ENCODE measurements at places on chromosomes 1 and 21. TPM values are rescaled to one million over a fixed set of nuclear protein-coding genes. Genes with fewer than 3 reads are reported as not detected.
A peak's percentile ranks its signal among the peaks of the same experiment; 100 is the strongest.

The SERPINC1 gene
- total RNA-seq, result not detected

The EVI5 gene
- total RNA-seq, result 9.6 TPM

The CNTN2 gene
- total RNA-seq, result not detected

The MACO1 gene
- total RNA-seq, result 11.5 TPM

The ANGPTL3 gene
- not detected for total RNA-seq

The LENEP gene
- not detected for total RNA-seq

The BCL2L15 gene
- 0.14 TPM for total RNA-seq

The SLC44A5 gene
- 0.07 TPM for total RNA-seq

DNA sequence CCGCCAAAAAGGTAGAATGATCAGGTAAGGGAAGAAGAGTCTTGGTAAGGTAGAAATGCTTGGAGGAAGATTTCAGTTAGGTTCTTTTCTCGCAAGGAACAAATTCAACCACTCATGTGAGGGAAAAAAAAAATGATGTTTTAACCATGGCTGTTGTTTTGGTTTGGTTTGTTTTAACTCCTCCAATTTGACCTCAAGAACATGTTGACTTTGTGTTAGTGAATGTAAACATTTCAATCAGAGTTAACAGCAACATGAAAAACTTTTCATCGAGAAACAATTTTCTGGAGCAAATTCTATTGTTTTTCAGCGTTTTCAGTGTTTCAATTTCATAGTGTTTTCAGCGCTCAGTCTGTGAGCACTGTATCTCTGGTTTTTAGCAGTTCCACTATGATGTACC, 49.0 kb upstream of the PROX1 start:
- no peak for DNase-seq

- no peak for DNase-seq
Observed at GRCh38 chr1:230310381-230311163, 115.6 kb downstream of the PGBD5 start.

GRCh38 chr1:84988588-84988987, 8.3 kb downstream of the MCOLN2 start:
- DNase-seq, result no peak

- DNase-seq, result no peak
Observed at GRCh38 chr1:28329395-28330153, 734 bp downstream of the MED18 start.

GRCh38 chr1:204780630-204781029, 90.0 kb upstream of the NFASC start:
- DNase-seq, result no peak

DNA sequence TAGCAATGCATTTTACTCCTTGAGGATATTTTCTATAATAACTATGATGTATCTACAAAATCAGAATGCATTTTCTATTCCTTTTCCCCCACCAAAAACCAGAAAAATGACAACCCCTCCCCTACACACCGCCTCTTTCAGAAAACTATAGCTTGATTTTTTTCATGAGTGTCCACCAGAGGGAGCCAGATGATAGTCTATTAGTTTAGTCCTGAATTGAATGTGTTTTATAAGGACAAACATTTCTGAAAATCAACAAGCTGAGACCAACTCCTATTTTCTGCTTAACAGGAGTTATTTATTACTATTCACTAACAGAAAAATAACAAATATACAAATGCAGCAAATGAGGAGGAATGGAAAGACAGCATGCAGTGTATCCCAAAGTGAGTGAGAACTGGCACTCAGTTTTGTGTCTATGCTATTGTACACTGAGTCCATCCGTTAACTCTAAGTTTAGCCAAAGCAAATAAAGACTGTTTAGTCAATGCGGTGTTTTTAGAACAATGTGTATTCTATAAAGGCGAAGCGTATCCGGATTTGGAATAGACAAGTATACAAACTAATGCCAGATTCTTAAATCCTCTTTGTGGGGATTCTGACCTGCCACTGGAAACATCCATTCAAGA, 182.6 kb downstream of the VAV3 start:
- peak; percentile 10 for DNase-seq

- DNase-seq, result no peak
Observed at GRCh38 chr1:2199042-2199810, 4.7 kb upstream of the FAAP20 start.

- no peak for DNase-seq
Observed at GRCh38 chr21:27110956-27111355, 144.1 kb upstream of the ADAMTS5 start.

GRCh38 chr1:159830722-159831121, 4.0 kb downstream of the SLAMF8 start:
- no peak for DNase-seq

GRCh38 chr1:18429654-18430053, 51.1 kb upstream of the KLHDC7A start:
- no peak for DNase-seq

DNA sequence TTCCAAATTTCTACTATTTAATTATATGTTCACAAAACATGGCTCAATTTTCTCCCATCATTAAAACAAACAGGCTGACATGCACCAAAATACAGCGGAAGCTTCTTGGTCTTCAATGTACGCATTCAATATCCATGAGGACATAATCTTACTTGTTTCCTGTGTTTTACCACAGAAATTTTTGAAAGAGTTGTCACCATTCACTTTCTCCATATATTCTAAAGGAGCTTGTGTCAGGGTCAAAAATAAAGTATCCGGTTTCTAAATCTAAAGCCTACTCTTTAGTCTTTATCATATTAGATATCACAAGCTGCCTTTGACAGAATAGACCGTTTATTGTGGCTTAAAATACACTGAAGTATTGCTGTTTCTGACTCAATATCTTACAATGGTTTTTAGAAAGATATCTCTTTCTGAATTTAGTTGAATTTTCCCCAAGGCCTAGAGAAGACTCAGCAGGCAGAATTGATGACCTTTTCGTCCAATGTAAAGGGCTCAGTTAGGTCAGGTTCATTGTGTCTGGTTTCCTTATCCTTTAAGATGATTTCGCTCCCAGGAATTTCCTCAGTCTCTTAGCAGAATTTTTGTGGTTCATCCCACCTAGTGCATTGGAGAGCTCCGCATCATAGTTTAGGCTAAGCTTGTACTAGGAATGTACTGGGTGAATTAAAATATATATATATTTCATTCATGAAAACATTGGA, 717.2 kb downstream of the NCAM2 start:
- no peak for DNase-seq

GRCh38 chr1:206635978-206636345, 626 bp downstream of the DYRK3 start:
- no peak for DNase-seq

DNA sequence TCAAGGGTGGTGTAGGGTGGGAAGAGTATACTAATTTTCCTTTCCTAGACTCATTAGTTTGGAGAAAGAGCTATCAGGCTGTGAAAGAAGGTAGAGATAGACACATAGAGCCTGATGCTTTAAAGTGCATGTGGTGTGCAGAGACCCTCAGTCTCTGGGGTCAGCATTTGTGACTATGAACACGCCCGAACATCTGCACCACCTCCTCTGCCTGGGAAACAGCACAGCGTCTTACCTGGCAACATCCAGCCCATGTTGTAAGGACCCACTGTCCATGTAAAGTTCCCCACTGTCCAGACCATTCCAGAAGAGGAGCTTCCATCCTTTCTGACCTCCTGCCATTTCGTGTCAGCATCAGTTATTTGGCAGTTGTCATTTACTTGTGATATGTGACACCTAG, 83.4 kb downstream of the KCND3 start:
- DNase-seq, result no peak

DNA sequence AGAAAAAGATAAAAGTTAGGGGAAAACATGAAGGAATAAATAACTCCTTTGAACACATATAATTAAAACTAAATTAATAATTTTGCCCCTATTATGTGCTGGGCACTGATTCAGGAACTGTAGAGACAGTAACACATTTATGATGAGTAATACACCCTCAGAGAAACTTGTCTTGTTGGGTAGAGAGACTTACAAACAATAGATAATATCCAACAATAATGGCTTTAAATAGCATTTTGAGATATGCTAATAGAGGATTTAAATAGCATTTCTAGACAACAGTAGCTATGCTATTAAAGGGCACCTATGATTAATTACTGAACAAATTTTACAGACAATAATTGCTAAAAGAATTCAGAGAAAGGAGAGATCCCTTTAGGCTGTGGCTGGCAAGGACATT, 455.5 kb downstream of the NUF2 start:
- no peak for DNase-seq

All from epithelial cell of proximal tubule (primary cell).